ENCODE measurements at places on chromosomes 16 and 17.
A peak's percentile ranks its signal among the peaks of the same experiment; 100 is the strongest.

- no peak for DNase-seq
Observed at GRCh38 chr16:79163691-79164387, 436.7 kb downstream of the MAF start.

- peak; percentile 51 for DNase-seq
Observed at GRCh38 chr17:79082311-79083190, 7.9 kb downstream of the ENGASE start.

- DNase-seq: peak; percentile 74
Observed at GRCh38 chr17:43905985-43906852, 1.1 kb downstream of the MPP2 start.

DNA sequence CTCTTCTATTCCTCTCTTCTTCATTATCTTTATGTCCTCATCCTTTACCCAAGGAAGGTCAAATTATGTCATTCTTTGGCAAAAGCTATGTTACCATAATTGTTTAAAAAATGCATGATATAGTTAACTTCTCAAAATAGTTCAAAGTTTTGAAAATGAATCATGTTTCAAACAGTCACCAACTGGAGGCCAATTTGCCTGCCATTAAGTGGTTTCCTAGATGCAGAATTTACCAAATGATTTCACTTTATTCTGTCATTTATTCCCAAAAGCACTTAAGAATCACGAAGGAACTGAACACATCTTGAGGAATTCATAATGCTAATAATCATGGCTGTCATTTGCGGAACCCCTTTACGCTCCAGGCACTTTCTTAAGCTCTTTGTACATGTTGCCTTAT lies 190.9 kb upstream of the CDH11 start:
- DNase-seq: no peak

DNA sequence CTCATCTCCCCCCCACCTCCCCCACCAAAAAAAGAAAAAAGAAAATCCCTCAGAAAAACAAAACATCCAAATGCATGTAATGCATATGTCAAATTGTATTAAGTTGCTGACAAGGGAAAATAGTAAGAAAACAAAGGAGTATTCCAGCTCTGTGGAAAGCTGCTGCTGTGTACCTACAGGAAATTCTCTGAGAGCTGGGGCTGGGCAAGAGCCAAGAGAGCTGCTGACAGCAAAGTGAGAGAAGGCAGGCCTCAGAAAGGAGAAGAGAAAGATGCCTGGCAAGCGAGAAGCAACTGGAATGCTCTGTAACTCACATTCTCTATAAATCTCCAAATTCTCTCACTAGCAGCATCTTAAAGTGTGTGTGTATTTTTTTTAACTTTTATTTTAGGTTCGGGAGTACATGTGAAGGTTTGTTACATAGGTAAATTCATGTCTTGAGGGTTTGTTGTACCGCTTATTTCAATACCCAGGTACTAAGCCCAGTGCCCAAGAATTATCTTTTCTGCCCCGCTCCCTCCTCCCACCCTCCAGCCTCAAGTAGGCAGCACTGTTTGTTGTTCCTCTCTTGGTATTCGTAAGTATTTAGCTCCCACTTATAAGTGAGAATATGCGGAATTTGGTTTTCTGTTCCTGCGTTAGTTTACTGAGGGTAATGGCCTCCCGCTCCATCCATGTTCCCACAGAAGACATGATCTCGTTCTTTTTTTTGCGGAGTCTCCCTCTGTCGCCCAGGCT lies 24.4 kb downstream of the CNTROB start:
- DNase-seq: no peak

DNA sequence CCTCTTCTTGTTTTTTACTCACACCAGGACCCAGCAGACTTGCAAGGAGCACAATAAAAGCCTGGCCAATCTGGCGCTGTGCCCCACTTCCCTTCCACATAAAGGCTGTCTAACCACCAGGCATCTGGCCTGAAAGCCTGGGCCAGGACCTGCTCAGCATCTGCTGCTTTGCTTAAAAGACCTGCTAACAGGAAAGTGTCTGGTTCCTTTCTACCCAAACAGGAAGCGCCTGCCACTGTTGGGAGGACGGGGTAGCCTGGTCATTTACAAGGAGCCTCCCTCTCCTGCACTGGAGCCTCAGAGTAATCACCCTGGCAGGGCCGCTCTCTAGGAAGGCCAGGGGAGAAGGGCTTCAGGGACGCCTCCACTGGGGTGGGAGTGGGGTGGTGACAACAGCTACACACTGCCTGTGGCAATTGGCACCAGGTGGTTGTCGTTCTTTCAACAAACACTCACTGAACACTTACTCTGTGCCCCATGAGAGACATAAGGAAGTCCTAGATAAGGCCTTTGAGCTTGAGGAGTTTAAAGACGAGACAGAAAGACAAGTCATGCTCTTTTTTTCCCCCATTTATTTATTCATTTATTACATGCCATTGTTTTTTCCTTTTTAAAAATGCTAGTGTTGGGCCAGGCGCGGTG lies 6.3 kb upstream of the MMP28 start:
- DNase-seq: peak; percentile 47

GRCh38 chr17:28960256-28961061 lies 9.1 kb upstream of the PHF12 start:
- DNase-seq: no peak

DNA sequence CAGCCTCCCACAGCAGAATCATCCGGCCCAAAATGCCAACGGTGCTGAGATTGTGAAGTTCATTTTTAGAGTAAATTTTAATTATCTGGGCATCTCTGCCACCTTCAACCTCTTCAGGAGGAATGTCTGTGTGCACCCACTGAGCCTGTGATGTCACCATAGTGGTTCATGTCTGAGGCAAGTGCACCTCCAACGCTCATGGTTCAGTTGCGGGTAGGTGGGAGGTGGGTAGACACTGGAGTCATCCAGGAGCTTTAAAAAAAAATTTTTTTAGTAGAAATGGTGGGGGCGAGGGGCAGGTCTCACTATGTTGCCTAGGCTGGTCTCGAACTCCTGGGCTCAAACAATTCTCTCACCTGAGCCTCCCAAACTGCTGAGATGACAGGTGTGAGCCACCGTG lies 1.9 kb downstream of the FLYWCH1 start:
- no peak for DNase-seq

DNA sequence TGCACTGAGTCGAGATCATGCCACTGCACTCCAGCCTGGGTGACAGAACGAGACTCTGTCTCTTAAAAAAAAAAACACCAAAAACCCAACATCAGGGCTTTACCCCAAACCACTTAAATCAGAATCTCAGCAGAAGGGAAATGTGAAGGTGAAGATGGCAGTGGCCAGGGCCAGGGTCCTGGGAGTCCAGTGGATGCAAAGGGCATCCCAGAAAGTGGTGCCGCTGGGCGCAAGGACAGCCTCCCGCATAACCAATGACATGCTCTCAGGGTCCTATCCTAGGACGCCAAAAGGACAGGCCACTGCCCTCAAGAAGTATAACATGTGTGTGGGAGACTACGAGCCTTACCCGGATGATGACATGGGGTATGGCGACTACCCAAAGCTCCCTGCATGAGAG lies 7.9 kb downstream of the TUBD1 start:
- no peak for DNase-seq

DNA sequence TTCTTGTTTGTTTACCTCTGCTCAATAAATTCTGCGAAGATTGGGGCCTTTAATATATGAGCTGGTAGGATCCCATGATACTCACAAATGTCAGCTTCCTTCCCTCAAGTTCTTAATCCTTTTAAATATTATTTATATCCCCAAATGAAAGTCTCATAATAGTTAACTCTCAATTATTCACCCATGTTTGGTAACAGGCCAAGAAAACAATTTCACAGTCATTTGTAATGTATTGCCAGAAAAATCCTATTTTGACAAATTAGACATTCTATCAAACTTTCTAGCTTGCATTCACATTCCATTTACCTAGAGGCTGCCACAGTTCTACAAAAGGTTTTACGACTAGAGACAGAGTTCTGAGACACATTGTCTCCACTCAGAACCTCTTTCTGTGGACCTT lies 441.2 kb downstream of the UTP18 start:
- DNase-seq: no peak

DNA sequence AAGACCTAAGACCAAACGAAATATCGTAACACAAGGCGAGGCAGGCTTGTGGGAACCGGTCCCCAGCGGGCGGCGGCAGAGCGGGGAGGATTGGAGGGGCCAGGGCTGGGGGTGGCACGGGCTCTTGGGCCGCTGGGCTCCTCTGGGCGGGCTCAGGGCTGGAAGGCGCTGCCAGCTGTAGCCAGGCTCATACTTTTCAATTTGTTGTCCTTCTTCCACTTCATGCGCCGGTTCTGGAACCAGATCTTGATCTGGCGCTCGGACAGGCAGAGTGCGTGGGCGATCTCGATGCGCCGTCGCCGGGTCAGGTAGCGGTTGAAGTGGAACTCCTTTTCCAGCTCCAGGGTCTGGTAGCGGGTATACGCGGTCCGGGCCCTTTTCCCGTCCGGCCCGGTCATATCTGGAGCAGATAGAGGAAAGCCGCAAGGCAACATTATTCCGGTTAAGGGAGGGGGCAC lies 1.5 kb downstream of the HOXB5 start:
- no peak for DNase-seq

GRCh38 chr17:39722104-39722503 lies 8.2 kb downstream of the MIEN1 start:
- no peak for DNase-seq

DNA sequence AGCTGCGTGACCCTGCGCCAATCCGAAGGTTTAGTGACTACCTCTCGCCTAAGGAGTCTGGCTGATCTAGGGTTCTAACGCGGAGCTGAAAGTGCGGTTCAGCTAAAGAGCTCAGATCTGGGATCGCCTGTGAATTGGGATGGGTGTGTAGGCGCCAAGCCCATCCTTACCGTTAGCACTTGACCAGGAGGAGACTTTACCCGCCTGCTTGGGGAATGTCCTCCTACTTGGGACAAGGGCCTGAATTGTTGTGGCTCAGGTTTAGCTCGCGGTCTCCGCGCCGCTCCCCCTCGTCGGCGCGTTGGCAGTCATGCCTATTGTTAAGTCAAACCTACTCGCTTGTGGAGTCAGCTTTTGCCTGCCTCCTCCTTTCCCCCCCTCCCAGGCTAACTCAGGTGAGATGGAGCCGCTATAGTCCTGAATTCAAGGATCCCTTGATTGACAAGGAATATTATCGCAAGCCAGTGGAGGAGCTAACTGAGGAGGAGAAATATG lies 480 bp downstream of the MRPS7 start:
- no peak for DNase-seq

DNA sequence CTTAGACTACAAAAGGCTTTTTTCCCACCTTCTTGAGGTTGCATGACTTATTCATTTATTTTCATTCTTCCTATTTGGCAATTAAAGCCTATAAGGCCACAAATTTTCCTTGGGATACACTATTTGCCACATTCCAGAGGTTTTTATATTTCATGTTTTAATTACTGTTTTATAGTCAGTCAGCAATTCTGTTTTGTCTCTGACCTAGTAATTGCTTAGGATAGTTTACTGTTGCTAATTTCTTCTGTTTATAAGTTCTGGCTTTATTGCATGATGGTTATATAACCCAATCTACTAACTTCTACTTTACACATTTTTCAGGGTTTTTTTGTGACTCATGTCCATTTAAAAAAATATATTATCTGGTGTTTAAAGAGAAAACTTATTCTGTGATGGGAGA lies 2.5 kb downstream of the ZNF23 start:
- DNase-seq: no peak

- no peak for DNase-seq
Observed at GRCh38 chr17:15917021-15917437, 27.9 kb upstream of the ADORA2B start.

DNA sequence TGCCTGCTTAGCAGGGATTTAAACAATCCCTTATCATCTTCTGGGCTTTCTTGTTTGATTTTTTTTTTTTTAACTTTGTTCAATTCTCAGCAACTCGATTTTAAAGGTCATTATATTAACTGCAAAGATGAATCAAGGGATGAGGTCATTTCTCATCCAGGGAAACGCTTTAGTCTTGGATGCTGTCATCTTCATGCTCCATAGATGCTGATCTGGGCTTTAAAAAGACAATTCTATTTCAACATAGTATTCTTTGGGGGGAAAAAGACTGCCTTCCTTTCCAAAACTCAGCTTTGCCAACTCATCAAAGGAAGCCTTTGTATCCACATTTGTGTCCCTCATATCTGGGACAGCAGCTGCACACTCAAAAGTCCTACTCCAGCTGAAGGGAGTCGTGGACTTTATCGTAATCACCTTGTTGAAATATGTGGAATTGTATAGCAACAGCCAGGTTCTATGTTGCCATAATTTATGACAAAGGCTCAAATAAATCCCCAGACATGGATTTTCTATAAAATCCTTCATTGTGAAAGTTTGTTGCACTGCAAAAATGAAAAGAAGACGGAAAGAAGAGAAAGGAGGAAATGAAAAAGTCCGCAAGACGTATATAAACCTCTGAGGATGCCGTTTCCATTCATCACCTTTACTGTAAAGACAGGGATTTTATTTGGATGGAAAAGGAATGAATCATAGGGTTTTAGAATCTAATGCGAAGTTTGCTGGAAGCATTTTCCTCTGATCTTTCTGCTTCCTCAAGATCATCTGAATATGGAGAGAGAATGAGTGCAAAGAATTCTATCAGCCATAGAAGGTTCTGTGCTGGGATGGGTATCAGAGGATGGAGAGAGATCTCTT lies 48.6 kb upstream of the XYLT1 start:
- no peak for DNase-seq

DNA sequence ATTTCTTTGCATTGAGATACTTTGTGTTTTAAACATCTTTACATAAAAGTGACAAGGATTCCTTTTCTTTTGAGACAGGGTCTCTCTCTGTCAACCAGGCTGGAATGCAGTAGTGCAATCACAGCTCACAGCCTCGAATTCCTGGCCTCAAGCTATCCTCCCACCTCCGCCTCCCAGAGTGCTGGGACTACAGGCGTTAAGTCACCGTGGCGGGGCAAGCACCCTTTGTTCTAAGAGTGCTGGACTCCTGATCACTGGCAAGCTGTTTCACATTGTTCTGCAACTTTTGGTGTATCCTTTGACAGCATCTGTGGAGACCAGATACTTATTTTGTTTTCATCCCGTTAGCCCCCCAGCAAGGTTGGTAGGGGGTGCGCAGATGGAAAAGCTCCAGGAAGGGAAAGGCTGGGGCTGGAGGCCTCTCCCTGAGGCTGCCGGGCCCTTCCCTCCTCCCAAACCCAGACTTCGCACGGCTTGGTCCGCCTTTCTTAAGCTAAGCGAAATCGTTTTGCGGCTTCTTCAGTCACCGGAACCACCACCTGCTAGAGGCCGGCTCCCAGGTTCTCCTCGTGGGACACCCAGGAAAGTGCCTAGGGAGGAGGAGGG lies 1.1 kb downstream of the ST6GALNAC2 start:
- DNase-seq: no peak

- no peak for DNase-seq
Observed at GRCh38 chr17:16928406-16929034, 43.4 kb downstream of the TNFRSF13B start.

DNA sequence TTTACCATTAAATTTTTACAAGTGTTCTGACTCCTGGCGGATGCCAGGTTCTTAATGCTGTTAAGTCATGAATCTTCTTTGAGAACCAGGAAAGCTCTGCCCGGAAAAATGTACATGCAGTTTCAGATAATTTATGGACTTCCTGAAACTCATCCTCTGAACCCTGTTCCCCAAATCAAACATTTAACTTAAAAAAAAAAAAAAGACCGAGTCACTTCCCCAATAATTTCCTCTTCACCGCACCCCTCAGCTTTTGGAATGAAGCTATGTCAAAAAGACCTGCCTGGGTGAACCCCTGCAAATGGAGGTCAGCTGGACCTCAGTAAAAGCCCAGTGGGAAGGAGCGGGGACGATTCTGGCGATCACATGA lies 15.0 kb downstream of the ZNF232 start:
- DNase-seq: no peak

- DNase-seq: no peak
Observed at GRCh38 chr16:79049040-79049439, 551.5 kb downstream of the MAF start.

- no peak for DNase-seq
Observed at GRCh38 chr17:19900809-19901208, 33.1 kb upstream of the ULK2 start.

GRCh38 chr17:7369825-7370224 lies 11.1 kb upstream of the TNK1 start:
- no peak for DNase-seq

Measured in body of pancreas (tissue), 4 donors.